ENCODE measurements at places on chromosomes 12 and 14.

DNA sequence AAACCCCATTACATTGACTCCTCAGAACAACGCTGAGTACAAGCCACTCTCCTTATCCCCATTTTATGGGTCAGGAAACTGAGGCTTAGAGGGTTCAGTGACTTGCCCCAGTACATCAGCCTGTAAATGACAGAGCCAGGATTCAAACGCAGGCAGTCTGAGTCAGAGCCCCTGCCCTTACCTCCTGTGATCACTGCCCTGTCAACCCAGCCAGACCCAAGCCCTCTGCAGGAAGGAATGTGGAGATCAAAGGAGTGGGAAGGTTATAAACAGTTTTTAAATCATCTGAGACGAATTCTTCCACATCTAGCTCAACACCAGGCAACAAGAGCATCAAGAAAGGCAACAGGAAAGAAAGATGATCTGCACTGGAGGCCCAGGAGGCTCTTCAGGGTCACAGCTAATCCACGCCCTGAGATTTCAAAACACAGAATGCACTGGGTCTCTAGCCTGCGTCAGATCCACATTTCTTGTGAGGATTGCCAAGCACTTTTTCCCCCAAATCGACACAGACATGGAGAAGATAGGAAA, 38.5 kb downstream of the SPTB start:
- no peak for DNase-seq

DNA sequence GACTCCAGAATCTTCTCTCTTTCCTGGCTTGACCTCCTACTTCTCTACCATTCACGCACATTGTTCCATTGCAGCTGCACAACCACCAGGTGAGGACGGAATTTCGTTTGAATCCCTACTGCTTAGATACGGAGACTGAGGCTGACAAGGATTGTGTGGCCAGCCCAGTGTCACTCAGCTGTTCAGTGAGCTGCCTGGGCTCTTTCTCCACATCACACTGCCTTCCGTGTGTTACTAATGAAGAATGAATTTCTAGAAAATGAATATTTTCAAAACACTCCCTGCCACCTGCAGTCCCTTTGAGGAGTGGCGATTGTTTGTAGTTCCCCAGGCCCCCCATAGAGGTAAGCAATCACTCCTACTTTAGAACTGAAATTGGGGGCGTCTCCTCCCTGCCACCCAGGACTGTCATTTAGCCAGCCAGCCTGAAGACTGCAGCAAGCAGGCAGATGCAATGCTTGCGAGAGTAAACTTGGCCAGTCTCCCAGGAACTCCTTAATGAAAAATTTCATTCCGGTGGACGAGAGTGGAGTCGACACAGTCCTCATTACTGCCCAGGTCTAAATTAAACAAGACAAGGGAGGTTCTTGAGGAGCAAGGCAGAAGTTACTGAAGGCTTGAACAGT, 239.7 kb downstream of the SLC41A2 start:
- no peak for DNase-seq

GRCh38 chr14:23530375-23531055, 21.1 kb downstream of the ZFHX2 start:
- no peak for DNase-seq

GRCh38 chr12:48717252-48717695, 767 bp upstream of the CCNT1 start:
- no peak for DNase-seq

DNA sequence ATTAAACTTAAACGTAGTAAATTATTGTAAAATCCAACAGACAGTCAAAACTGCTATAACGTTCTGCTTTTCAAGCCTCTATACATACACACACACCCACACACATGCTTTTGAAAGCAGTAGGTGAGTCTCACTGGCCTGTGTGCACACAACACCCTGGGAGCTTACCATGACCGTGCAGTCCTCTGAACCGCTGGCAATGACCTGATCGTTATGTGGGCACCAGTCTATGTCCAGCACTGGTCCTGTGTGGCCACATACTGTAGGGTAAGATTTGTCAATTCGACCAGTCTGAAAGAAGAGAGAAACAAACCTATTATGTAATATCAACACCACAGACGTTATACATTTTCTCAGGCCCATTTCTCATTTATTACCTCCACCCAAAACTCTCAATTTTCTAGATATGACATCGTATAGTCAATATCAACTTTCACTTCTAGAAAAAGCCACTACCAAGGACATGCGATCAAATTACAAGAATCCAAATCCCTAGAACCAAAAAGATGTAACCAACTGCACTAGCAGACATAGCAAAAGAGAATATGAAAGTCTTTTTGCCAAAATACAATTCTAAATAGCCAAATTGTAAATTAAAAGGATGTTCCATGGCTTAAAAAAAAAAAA, 44.5 kb upstream of the SELPLG start:
- DNase-seq: no peak

DNA sequence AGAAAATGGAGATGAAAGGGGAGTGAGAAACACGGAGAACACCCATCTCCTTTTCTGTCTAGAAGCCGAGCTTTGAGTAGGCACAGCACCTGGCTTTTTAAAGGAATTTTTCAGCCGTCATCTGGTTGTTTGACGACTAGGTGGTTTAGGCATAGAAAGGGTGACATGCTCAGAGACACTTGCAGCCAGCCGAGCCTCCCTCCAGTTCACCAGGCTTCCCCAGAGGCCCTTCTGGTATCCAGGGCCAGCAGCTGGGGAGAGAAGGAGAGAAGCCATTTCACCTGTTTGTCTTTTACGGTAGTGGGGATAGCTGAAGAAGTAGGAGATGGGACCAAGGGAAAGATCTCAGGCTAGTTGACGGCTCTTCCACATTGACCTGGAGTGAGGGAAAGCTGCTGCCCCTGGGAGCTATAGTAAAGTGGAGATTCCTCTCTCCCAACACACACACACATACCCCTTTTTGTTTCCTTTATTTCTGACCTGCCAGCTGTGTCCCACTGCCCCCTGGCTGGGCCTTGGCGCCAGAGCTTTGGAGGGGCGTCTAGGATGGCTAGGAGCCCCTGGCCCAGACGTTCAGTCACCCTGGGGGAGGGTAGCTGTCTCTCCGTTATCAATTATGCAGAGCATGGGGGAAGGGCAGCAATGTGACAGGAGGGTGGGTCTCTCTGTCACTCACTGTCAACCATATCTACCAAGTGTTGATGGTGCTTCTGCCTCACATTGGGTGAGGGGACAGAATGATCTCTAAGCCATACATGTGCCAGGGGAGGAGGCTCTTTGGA, 5.5 kb downstream of the MAP3K12 start:
- DNase-seq: no peak

DNA sequence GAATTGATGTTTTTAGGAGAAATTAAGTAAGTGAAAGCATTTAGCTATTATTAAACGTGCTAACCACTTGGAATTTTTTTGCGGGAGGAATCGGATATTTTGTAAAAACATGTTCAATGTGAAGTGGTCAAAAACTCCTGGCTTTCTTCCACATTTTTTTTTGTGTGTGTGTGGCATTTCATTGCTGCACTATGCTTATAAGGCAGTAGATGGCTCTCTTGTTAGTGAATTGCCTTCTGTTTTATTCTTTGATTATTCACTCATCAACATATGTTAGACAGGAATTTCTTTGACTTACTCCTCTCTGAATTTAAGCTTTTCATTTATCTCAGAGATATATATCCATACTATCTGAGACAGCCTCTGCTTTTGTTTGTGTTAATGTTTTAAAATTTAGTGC, 71.3 kb downstream of the DERA start:
- no peak for DNase-seq

DNA sequence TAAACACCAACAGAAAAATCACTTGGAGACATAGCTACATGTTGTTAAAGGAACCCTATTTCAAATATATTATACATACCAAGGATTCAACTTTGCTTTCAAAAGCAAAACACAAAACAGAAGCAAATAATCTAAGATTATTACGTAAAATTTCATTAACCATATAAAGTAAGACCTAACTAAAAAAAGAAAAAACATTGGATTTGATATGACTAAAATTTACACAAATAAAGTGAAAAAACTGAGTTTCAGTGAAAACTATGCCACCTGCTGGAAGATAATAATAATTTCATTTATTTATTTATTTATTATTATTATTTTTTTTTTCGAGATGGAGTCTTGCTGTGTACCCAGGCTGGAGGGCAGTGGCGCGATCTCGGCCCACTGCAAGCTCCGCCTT, 45.2 kb downstream of the WDHD1 start:
- no peak for DNase-seq

- DNase-seq: no peak
These were observed 30.4 kb downstream of the POLR3B start for GRCh38 chr12:106387848-106388377.

DNA sequence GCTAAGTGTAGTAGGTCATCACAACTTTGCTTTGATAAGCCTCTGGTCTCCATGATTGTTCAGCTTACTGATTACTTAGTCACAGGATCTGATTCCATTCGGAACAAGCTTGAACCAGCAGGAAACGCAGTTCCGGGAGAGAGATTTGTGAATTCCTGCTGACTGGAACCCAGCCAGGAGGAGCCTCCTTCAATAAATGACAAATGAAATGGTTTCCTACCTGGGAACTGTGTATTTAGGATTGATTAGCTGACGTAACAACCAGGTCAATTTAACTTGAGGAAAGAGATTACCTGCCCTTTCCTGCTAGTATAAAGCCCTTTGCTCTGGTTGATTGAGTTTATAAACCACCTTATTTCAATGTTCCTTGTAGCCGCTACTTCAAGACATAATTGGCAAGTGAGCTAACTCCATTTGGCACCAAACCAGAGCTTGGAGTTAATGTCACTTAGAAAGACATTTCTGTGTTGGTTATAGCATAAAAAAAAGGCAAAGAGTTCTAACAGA, 35.1 kb upstream of the KCNH3 start:
- no peak for DNase-seq

GRCh38 chr12:10952645-10953044, 13.6 kb upstream of the TAS2R14 start:
- no peak for DNase-seq

- no peak for DNase-seq
These were observed 398.2 kb downstream of the DPF3 start for GRCh38 chr14:72495668-72496067.

- DNase-seq: no peak
These were observed 1077.6 kb downstream of the GALC start for GRCh38 chr14:86915406-86915805.

GRCh38 chr12:117377758-117378157, 16.3 kb upstream of the NOS1 start:
- no peak for DNase-seq

DNA sequence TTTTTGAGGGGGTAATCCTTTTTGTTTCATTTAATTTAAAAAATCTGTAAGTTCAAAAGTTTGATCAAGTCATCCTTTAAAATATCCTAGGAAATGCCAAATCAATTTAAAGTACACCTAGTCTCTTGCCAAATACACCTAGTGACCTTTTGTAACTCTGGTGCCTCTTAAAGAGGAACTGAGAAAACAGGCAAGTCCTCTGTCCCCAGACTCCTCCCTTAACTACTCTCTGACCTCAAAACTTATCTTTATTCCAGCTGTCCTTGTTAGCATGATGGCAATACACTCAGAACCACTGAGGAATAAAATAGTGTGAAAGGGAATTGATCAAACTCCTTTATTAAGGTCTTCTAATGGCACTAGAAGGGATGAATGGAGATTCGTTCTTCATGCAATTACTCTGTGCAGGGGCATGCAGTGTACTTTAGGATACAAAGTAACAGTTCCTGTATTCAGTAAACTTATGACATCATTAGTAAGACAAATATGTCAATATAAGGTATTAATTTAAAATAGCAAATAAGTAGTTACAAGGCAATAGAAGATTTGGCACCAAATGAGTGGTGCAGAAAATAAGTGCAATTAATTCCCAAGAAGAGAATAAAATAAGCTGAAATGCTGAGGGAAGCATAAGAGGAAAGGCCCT, 3.3 kb downstream of the FAR2 start:
- no peak for DNase-seq

GRCh38 chr12:68609998-68610369, 715 bp upstream of the RAP1B start:
- no peak for DNase-seq

GRCh38 chr12:38386205-38386985, 69.8 kb downstream of the ALG10B start:
- DNase-seq: no peak

DNA sequence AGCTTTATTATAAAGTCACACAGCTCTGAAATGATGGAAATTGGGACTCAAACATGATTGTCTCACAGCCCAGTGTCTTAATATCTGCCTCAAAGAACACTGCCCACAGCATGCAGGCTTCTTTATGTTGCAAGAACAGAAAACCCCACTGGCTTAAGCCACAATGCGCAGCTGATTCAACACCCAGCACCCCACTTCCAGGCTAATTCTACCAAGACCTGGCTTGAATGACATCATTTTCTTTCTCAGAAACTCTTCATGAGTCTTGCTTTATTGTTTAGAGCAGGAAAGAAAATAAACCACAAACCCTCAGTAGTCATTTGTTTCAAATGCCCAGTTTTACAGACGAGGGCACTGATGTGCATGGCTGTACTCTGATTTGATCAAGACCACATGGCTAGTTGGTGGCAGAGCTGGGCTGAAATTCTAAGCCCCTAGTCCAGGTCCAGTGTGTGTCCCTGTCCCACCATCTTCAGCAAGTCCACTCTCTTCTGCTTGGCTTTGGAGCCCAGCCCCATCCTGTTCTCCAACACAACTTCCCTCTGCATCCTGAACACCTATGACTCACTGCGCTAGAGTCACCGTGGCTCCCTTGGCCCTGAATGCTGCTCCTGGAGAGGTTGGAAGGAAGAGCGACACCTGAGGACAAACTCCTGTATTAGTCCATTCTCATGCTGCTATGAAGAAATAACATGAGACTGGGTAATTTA, 50.3 kb upstream of the SRSF5 start:
- DNase-seq: no peak

DNA sequence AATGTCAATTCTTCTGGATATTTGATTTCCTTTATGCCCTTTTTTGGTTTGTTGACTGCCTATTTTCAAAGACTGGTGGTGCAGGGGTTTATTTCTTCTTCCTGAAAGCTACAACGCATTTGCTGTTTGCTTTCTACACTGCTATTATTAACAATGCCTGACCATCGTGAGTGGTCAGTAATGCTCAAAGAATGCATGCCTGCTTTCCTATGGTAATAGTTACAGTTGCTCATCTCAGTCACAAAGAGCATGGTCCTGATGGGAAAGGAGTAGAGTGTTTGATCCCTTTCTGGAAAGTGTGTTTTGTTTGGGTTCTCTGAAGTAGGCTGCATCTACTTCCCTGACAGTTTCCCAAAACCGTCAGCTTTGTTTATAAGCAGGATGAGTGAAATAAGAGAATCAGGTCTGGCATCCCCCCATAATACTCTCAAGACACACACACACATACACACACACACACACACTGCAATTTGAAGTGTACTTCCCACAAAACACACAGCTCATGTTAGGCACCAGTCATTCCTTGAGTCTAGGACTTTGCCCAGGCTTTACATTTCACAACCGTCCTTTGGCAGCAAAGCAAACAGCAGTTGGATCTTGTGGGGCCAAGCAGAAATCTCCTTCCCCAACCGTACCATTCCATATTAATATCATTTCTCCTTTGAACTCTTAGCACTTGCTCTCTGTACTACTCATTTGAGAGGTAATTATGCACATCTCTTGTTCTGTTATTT, 56.6 kb downstream of the SUDS3 start:
- DNase-seq: no peak

- no peak for DNase-seq
These were observed 6.2 kb downstream of the COA8 start for GRCh38 chr14:103568952-103569351.

GRCh38 chr12:112537710-112538396, 119.1 kb downstream of the PTPN11 start:
- DNase-seq: no peak

All from CD4-positive, alpha-beta T cell treated with Interleukin-6 at 100 ng/mL for 8 hours (primary cell).